ENCODE measurements at places on chromosomes 4 and X.

DNA sequence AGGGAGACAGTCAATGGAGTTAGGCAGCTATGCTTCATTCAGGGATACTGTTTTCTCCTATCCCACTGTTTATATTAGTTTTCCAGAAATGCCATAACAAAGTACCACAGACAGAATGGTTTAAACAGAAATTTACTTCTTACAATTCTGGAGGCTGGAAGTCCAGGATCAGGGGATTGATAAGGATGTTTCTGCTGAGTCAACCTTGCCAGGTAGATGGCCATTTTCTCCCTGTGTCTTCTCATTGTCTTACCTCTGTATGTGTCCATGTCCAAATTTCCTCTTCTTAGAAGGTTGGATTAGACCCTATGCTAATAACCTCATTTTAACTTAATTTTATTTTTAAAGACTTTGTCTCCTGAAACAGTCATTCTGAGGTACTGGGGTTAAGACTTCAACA, 20.5 kb upstream of the EPGN start:
- no peak for DNase-seq

DNA sequence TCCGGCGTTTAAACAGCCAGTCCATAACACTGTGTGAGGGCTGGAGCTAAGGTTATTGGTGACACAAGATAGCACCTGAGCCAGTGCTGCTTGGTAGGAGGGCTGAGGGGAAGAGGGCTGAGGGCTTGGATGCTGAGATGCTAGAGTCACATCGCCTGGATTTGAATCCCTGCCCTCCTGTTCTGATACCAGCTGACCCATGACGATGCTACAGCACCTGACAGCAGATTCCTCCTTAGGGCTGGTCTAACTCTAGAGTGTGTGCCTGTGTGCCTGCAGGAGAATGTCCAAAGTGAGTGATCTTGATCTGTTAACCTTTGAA, 102.5 kb downstream of the PTTG2 start:
- DNase-seq = no peak

GRCh38 chrX:15938072-15938471, 83.5 kb upstream of the AP1S2 start:
- DNase-seq = no peak

- no peak for DNase-seq
Observed at GRCh38 chrX:8675006-8675630, 56.8 kb downstream of the ANOS1 start.

DNA sequence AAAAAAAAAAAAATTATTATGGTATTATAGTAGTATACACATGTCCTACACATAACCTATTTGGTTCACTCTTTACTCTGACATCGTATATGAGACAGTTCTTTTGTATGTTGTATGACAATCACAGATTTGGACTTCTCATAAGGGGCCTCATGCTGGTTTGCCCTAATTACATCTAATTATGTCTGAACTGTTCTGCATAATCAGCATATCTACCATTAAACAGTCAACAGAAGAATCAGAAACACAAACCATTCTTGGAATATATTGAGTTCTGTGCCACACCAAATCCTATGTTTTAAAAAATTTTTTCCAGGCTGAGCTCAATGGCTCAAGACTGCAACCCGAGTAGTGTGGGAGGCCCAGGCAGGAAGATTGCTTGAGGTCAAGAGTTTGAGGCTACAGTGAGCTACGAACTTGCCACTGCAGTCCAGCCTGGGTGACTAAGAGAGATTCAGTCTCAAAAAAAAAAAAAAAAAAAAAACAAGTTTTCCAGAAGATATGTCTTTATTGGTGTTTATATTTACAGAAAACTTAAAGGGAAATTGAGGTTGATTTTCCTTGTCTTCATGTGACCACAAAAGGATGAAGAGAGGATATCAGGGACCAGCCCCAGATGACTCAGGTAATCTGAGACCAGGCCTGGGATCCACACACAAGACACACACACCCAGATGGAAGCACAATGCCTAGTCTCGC, 22.2 kb downstream of the TRIM61 start:
- DNase-seq = no peak

- no peak for DNase-seq
Observed at GRCh38 chr4:140256941-140257340, 103.0 kb upstream of the MAML3 start.

GRCh38 chr4:148847544-148848255, 405.5 kb upstream of the NR3C2 start:
- DNase-seq = no peak

DNA sequence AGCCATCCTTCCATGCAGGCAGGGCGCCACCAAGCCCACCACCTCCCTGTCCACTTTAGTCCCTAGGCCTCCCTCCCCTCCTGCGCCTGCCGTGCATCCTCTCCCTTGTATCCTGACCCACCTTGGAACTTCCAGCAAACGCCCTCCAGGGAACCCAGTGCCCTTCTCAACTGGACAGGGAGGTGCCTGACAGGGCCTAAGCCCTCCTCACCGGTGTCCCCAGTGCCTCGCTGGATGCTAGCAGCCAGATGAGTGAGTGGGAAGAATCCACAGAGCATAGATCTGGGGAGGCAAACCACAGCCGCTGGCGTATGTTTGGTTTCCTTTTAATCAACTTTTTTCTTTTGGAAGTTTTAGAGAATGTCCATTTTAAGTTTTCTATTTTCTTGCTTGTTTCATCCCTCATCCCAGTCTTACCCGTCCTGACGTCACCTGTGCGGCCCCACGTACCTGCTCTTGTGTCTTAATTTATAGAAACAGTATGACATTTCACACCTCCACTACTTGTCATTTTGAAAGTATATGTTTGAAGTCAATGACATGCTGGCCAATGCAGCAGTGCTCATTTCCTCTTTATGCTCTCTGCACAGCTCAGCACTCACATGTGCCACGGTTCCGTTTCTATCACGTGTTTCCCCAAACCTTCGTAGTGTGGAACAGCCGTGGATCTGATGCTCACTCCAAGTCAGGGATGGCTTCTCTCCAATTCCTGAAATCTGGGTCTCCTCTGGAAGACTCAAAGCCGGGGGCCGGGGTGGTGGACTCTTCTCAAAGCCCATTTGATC, 3.4 kb upstream of the HMX1 start:
- DNase-seq = no peak
